ENCODE measurements at places on chromosomes 12 and 14. TPM values are rescaled to one million over a fixed set of nuclear protein-coding genes. Genes with fewer than 3 reads are reported as not detected.

The RERGL gene
- 2.7 TPM for total RNA-seq

DNA sequence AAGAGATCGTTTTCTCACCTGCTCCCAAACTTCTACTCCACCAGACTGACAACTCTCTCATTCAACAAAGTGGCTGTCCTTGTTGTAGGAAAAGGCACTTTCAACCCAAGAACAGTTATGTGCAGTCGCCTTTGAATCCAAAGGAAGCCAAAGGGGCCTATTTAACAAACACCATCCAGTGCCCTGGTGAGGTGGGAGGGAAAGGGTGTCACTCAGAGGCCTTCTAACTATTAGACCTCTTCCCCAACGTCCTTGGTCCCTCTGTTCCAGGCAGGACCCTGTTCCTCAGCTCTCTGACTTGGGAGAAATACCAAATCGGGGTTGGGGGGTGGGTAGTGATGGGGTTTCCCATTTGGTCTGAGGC is 3.2 kb downstream of the SIX4 start:
- no peak for DNase-seq

DNA sequence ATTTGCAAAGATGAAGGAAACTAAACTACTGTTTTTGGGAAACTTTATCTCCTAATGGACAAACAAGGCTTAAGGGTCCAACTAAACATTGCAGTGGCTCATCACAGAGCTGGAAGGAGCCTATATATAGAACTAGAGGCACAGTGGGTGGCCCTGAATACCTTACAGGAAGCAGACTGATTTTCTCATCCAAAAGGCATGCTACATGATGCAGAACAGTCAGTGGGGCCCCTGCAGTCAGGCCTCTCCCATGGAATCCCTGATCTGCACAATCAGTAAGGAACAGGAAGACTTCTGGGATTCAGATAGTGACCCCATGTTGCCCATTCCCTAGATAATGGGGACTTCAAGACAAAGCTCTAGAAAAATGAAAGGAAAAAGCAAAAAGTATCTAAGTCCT is 1.9 kb upstream of the LLPH start:
- no peak for DNase-seq

The GLI1 gene
- total RNA-seq = 1.9 TPM

The RHOJ gene
- total RNA-seq = 5.1 TPM

The ZC2HC1C gene
- total RNA-seq = 4.8 TPM

The PIWIL1 gene
- not detected for total RNA-seq

The KRT8 gene
- total RNA-seq = 4,047 TPM

The SLC24A4 gene
- total RNA-seq = 0.09 TPM

- no peak for DNase-seq
These were observed 396.9 kb downstream of the TMTC2 start for GRCh38 chr12:83083616-83084015.

The PDZRN4 gene
- total RNA-seq = 0.12 TPM

The OVCH1 gene
- not detected for total RNA-seq

The LRTM2 gene
- total RNA-seq = not detected

The VASH1 gene
- 1.6 TPM for total RNA-seq

- DNase-seq = no peak
These were observed 1.1 kb upstream of the HOXC4 start for GRCh38 chr12:54052438-54053002.

The ZNF26 gene
- 8.4 TPM for total RNA-seq

The DPY19L2 gene
- 0.85 TPM for total RNA-seq

DNA sequence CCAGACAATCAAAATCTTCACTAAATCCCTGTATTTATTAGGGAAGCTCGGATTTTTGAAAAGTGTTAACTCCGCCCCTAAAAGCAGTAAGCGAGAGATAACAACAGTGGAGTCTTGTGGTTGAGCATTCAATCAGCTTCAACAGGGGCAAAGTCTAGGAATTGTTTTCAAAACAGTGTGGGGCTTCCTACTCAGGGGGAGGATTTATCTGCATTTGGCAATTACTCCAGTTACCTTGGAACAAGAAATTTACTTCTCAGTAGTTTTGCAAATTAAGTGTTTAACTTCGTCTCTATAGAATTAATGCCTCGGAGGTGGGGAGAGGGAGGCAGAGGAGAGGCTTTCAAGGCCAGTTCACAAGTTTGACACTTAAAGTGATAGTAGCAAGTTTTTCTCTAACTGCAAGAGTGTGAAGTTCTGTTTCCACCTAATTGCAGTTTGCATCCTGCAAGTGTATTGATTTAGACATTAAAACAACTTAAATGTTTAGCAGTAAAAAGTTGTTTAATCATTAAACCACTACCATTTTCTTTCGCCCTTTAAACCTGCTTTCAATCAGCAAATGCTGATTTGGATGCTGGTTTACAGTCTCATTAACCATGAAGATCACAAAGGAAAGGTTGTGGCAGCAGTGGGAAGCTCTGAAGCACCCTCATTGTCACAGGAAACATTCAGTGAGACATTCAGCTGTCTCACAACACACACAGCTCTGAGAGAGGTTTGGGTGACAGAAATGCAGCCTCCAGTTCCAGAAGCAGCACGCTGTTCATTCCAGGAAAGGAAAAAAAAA is 102.0 kb downstream of the HMGA2 start:
- DNase-seq = peak; percentile 19

The PLEKHD1 gene
- total RNA-seq = 0.18 TPM

- DNase-seq = no peak
These were observed 54.4 kb downstream of the ANAPC7 start for GRCh38 chr12:110349096-110349495.

DNA sequence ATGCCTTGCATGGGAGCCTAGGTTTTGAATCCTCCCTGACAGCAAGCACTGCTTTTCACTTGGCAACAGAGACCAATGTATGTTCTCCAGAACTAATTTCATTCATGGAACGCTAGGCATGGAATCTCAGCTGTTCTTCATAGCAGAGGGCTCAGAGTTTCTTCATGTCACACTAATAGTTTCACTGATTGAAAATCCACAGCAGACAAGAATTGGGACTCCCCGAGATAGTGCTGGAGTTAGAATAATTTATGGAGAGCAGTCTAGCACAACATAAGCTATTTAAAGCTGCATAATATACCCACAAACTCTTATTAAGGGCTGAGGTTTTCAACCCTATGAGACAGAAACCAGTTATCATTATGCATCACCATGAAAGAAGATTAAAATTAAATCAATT is 342.5 kb downstream of the TMEM132D start:
- no peak for DNase-seq

The KCNJ8 gene
- 0.46 TPM for total RNA-seq

DNA sequence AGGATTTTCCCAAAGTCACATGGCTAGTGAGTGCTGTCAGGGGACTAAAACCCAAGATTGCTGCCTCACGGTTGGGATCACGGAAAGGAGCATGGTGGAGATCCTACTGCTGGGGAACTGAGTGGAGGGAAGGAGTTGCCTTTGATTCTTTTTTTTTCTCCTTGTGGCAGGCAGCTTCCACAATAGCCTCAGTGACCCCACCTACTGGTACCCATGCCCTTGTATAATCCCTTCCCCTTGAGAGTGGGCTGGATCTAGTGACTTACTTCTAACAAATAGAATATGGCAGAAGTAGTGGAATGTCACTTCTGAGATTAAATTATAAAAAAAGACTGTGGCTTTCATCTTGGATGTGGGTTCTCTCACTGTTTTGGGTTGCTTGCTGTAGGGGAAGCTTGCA is 135.7 kb downstream of the DICER1 start:
- DNase-seq = no peak

- no peak for DNase-seq
These were observed 5.7 kb upstream of the RABGGTA start for GRCh38 chr14:24277071-24277470.

GRCh38 chr14:82757776-82758175 is 1224.1 kb upstream of the SEL1L start:
- no peak for DNase-seq
